ENCODE measurements at places on chromosomes 7 and 10.

DNA sequence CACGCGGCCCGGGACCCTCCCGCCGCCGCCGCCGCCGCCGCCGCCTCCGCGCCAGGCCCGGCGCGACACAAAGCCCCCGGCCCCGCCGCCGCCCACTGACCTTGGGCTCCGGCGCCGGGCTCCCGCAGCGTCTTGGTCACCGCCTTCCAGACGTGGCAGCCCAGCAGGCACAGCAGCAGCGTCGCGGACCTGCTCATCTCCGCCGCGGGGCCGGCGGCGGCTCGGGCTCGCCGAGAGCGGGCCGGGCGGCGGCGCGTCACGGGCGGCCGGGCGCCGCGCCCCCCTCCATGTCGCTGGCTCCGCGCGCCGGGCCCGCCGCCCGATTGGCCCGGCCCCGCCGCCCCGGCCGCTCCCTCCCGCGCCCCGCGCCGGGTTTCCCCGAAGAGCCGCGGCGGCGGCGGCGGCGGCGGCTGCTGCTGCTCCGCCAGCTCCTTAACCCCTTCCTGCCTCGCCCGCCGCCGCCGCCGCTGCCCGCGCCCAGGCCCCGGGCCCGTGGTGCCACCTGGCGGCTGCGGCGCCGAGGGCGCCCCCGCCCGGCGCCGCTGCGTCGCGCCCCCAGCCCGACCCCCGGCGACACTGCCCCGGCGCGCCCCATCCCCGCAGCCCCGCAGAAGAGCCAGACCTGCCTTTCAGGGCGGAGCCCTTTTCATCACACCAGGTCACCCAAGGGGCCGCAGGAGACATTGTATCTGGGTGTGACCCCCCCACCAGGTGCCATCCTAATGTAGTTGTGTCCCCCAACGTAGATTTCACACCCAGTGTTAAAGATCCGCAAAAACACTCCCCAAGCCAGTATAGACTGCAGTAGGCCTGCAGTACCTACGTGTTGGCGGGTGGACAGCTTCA, at the start of gene FAM171A1:
TSS of gene FAM171A1 (minus strand) at position 434 of the 846 bp plus-strand sequence. CDS start at position 197, 237 bp downstream.
- peak; percentile 58 for DNase-seq

GRCh38 chr7:47266799-47267198, 315.1 kb downstream of the TNS3 start:
- DNase-seq: no peak

DNA sequence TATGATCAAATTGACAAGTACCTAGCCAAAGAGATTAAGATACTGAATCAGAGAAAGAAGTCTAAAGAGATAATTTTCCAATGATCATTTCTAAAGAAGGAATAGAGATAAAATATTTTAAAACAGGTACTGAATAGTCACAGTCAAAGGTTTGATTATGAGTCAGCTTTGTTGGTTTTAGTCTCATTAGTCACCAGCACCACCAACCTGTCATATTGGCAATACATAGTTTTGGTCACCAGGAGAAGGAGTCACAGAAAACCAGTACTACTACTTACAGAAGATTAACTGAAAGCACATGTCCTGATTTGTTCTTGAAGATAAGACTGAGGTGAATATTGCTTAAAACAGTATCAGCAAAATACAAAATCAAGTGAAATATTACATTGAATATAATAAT, 34.6 kb downstream of the ZEB1 start:
- peak; percentile 72 for DNase-seq

DNA sequence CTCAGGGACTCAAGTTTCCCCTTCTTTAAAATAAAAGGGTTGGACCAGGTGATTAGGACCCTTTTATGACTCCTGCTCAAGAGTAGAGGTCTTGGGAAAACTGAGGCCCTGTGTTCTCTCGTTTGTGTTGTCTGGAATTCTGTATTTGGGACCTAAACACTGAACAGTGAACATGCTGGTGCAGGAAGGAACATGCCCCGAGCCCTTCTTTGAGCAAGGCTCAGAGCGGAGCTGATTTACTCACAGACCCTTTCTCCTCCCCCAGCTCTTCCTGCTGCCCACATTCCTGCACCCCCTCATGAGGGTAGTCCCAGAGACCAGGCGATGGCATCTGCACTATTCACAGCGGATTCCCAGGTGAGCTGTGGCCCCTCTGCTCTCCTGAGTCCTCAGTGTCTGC, 14.2 kb downstream of the ZKSCAN1 start:
- no peak for DNase-seq

GRCh38 chr7:84490661-84491060, 296.1 kb upstream of the SEMA3A start:
- peak; percentile 64 for DNase-seq

Data from astrocyte of the spinal cord (primary cell).